ENCODE measurements at places on chromosomes 1 and 21. TPM values are rescaled to one million over a fixed set of nuclear protein-coding genes. Genes with fewer than 3 reads are reported as not detected.

Gene SV2A
- polyA plus RNA-seq: 1.0 TPM

Gene FABP3
- polyA plus RNA-seq: not detected

Gene DSCAM
- polyA plus RNA-seq: not detected

Gene TMPRSS15
- polyA plus RNA-seq: not detected

Gene VHLL
- not detected for polyA plus RNA-seq

Gene MYOG
- polyA plus RNA-seq: not detected

Gene SYF2
- polyA plus RNA-seq: 75.9 TPM

Gene IL24
- 9.3 TPM for polyA plus RNA-seq

Gene TRAF5
- 21.8 TPM for polyA plus RNA-seq

Gene OPTC
- polyA plus RNA-seq: not detected

Measured in immature natural killer cell (primary cell).